CD4-positive, alpha-beta memory T cell (primary cell): ENCODE measurements at places on chromosomes 3 and 15. TPM values are rescaled to one million over a fixed set of nuclear protein-coding genes. Genes with fewer than 3 reads are reported as not detected.

KCNH8 gene
- 0.19 TPM for total RNA-seq

SERPINI1 gene
- total RNA-seq, result 4.3 TPM

GREM1 gene
- not detected for total RNA-seq

P2RY1 gene
- 0.08 TPM for total RNA-seq

SFMBT1 gene
- total RNA-seq, result 49.3 TPM

GOLGA8H gene
- not detected for total RNA-seq

PXYLP1 gene
- 17.2 TPM for total RNA-seq

ALPK3 gene
- total RNA-seq, result 0.58 TPM

CCDC50 gene
- total RNA-seq, result 8.1 TPM

TMEM207 gene
- total RNA-seq, result not detected

KBTBD8 gene
- 10.8 TPM for total RNA-seq

TMEM212 gene
- total RNA-seq, result not detected

STAC gene
- total RNA-seq, result not detected

SPESP1 gene
- total RNA-seq, result 0.61 TPM

GATM gene
- total RNA-seq, result 1.6 TPM

TIMP4 gene
- total RNA-seq, result not detected

SH2D7 gene
- total RNA-seq, result not detected

SUSD5 gene
- total RNA-seq, result not detected

ATG7 gene
- 32.8 TPM for total RNA-seq

SNTN gene
- total RNA-seq, result not detected

CPLX3 gene
- total RNA-seq, result not detected

UNC13C gene
- total RNA-seq, result not detected

ZNF774 gene
- 0.81 TPM for total RNA-seq

FSTL1 gene
- not detected for total RNA-seq

PP2D1 gene
- total RNA-seq, result not detected

SCAANT1 gene
- not detected for total RNA-seq

DUOXA1 gene
- 0.23 TPM for total RNA-seq

SPSB4 gene
- not detected for total RNA-seq

CCR8 gene
- 6.9 TPM for total RNA-seq

LOXL1 gene
- total RNA-seq, result 1.6 TPM

SCN5A gene
- 0.12 TPM for total RNA-seq

PSTPIP1 gene
- total RNA-seq, result 225 TPM

NAALADL2 gene
- not detected for total RNA-seq

MNS1 gene
- not detected for total RNA-seq
